GM23248 (cell line): ENCODE measurements at places on chromosomes 11 and 22. TPM values are rescaled to one million over a fixed set of nuclear protein-coding genes. Genes with fewer than 3 reads are reported as not detected.

The NLRX1 gene
- 19.7 and 28.0 TPM in 2 replicates for total RNA-seq

The PPP6R2 gene
- total RNA-seq = 50.0 and 58.4 TPM in 2 replicates

The SLC22A9 gene
- total RNA-seq = not detected in 2 replicates

The NRXN2 gene
- 0.51 and 5.6 TPM in 2 replicates for total RNA-seq
